Cardiac septum (tissue), 1 donor: ENCODE measurements at places on chromosomes 7 and 10. TPM values are rescaled to one million over a fixed set of nuclear protein-coding genes. Genes with fewer than 3 reads are reported as not detected.

DNA sequence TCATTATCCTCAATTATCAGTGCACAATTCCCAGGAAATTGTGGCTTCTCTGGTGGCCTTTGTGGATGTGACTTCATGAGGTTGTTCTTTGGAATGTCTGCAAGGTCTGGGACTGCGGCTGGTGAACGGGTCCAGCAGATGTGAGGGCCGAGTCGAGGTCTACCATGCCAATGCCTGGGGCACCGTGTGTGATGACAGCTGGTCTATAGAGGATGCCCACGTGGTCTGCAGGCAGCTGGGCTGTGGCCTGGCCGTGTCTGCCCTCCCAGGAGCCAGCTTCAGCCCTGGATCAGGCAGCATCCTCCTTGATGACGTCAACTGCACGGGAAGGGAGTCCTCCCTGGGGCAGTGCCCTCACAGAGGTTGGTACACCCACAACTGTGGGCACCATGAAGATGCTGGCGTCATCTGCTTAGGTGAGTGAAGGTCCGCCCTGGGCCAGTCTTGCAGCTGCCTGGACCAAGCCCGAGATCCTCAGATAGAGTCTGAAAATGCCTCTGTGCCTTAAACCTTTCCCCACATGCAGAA is 46.9 kb downstream of the CUZD1 start:
- DNase-seq, result no peak

GRCh38 chr7:85175217-85175616 is 11.6 kb downstream of the SEMA3D start:
- no peak for DNase-seq

DNA sequence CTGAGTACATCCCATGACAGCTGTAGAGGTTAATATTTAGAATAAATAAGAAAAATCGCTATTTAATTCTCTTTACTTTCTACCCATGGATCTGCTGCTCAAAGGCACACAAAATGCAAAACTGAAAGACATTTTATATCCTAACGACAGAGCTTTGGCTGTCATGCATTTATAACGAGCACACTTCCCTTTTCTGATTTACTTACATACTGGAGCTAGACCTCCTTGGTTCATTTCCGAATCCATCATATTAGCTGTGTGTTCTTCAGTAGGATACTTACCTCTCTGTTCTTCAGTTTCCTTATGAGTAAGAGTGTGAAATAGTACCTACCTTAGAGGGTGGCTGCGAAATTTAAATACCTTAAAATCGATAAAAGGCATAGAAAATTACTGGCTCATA is 10.9 kb downstream of the CALCR start:
- no peak for DNase-seq

DNA sequence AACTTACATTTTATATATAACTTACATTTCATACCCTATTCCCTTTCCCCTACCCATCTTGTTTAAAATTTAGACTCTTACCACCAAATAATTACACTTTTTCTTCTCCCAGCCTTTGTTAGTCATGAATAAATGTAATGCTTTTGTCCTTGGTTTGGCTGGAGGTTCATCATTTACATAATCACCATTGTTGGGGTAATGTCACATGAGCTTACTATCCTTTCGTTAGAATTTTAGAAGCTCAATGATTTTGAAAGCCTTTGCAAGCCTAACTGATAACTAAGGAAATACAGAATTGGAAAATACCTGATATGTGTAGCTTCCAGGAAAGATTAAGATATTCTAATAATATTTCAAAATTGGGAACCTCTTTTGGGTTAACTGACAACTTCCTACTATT is 171.7 kb downstream of the PLXDC2 start:
- DNase-seq, result no peak

GRCh38 chr7:38138171-38138570 is 39.9 kb upstream of the STARD3NL start:
- DNase-seq, result no peak

Gene ARL3
- total RNA-seq, result 13.1 TPM

GRCh38 chr7:77698042-77698625 is 1.9 kb downstream of the RSBN1L start:
- no peak for DNase-seq

Gene LIPF
- total RNA-seq, result not detected

GRCh38 chr10:132341017-132341416 is 9.0 kb downstream of the LRRC27 start:
- DNase-seq, result no peak

DNA sequence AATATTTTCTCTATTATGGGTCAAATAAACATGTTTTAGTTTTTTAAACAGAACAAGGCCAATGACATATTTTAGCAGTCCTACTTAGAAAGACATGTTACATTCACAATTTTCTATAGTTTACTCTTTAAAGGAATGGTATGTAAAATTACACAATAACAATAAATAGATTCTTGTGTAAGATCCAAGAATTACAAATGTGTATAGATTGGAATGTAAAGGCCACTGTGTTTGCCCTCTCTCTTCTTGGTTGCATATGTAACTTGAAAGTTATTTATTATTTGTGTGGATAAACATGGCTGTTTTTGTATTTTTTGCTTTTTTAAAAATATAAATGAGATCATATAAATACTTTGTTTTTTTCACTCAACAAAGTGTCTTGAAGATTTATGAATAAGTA is 979.3 kb upstream of the CELF2 start:
- DNase-seq, result no peak
